CD8-positive, alpha-beta memory T cell (primary cell): ENCODE measurements at places on chromosomes 16 and 17. TPM values are rescaled to one million over a fixed set of nuclear protein-coding genes. Genes with fewer than 3 reads are reported as not detected.
A peak's percentile ranks its signal among the peaks of the same experiment; 100 is the strongest.

- DNase-seq = no peak
Observed at GRCh38 chr17:36550491-36551417, 6.0 kb downstream of the GGNBP2 start.

The KRT31 gene
- not detected for polyA plus RNA-seq

- DNase-seq = no peak
Observed at GRCh38 chr17:77527409-77527808, 386.6 kb downstream of the SEC14L1 start.

GRCh38 chr17:10316801-10317542, 55.8 kb downstream of the MYH13 start:
- peak; percentile 14 for DNase-seq

- DNase-seq = peak; percentile 77
Observed at GRCh38 chr17:38701504-38702165, 3.4 kb upstream of the MLLT6 start.

DNA sequence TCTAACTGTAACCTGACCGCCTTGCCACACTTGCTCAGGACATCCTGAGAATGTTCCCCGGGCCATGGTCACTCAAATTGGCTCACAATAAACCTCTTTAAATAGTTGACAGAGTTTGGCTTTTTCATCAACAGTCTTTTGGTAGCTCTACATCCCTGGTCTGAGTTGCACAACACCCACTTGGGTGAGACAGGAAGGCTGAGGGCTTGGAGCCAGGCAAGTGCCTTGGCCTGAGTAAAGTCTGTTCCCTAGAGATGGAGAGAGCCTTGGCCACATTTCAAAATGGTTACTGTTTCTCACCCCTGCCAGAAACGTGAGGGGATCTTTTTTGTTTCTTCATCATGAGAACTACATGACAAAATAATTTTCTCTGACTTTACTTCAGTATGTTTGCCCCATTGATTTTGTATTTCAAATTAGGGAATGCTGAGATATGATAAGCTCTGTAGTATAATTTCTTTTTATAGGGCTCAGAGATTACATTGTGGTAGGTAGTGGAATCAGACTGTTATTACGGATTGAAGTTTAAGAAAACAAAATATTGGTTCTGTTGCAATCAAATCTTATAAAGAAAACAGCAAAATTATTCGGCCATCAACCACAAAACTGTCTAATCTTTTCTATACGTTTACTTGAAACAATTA, 53.9 kb upstream of the NETO2 start:
- no peak for DNase-seq

The SHBG gene
- not detected for polyA plus RNA-seq

- DNase-seq = no peak
Observed at GRCh38 chr17:80071116-80071841, 30.1 kb upstream of the GAA start.

DNA sequence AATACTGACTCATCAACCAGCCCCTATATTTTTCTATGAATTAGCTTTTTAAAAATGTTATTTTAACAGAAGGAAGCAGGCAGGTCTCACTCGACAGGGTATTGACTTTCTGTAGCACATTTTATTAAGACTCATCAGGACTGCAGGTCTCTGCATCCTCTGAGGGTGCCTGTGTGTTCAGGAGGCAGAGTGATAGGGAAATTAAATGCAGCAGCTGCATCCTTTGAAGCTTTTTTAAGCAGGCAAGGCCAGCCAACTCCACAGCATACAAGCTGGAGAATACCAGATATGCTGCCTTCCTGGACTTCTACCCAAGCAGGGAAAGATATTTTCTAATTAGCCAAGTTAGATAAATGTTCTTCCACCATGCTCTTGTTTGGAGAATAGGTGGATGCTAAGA, 124.9 kb downstream of the WSCD1 start:
- DNase-seq = no peak

- DNase-seq = no peak
Observed at GRCh38 chr17:74024871-74025531, 178.5 kb upstream of the RPL38 start.

DNA sequence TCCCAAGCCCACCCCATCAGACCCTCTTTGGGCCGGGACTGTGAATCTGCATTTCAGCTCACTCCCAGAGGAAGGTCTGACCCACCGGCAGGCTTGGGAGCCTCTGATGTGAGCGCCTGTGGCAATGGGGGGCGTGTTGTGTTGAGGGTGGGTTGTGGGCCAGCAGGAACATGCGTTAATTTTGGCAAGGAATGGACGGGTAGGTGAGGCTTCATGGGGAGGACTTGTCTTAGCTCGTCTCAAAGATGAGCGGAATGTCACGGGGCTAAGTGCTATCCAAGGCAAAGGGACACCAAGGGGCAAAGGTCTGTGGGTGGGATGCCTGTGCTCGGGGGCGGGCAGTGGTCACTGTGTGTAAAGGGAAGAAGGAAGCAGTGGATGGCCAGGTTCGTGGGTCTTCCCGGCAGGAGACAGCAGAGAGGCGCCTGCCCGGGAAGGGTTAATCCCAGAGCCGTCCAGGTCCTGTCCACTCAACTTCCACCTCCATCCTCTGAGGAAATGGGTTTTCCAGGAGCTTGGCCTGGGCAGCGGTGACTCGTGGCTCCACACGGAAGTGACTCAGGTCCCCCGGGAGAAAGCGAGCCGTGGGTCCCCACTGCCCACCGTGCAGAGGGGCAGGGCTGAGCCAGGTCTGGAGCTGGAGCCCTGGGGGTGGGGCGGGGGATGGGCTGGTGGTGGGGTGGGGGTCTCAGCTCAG, 17.4 kb downstream of the ADGRG1 start:
- no peak for DNase-seq

DNA sequence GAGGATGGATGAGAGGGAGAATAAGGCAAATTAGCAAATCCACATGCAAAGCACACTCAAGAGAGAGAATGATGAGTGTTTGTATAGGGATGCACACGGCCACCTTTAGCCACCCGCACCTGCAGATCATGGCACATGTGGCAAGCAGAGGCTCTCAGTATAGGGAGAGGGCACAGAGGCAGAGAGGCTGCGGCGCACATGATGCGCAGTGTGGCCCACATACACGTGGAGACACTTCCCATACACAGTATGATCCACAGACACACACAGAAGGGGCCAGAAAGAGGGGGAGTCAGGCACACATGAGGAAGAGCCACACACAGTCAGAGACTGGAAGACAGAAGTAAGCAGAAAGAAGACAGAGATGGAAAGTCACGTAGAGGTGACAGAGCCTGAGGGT, 6.5 kb upstream of the CHD3 start:
- DNase-seq = no peak

GRCh38 chr17:35778641-35779196, 16.7 kb downstream of the MMP28 start:
- no peak for DNase-seq

DNA sequence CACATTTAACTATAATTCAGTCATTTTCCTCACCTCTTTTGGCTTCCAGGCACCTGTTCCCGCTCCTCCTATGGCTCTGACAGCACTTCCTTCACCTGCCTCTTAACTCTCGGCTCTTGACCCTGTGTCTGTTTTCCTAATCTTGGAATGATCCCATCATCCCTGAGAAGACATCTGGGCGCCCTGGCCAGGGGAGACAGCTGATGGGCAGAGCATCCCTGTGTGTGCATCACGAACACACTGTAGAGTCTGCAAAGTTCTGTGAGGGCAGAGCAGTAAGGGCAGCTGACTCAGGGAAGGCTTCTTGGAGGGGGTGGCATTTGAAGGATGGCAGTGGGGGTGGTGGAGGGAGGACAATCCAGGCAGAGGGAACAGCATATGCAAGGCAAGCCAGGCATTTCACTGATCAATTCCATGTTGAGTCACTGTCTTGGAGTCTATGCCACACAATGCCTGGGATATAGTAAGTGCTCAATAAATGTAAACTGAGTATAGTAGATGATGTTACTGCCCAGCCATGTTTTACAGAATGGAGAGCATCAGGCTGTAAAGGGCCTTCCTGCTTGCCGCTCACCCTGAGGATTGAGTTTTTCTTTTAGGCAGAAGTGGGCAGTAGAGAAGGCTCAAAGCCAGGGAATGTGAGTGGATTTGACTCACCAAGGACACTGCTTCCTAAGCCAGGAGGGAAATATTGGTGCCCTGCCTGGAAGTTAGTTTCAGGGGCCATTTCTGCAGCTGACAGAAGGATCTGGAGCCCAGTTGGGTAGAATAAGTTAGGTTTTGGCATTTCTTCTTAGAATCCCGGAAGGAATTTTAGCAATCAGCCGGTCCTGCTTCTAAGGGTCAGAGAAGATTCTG, 5.8 kb upstream of the RAB11FIP4 start:
- DNase-seq = no peak

The TMEM88 gene
- polyA plus RNA-seq = not detected

The CYB5B gene
- 115 TPM for polyA plus RNA-seq

The MYO18A gene
- polyA plus RNA-seq = 39.7 TPM

- no peak for DNase-seq
Observed at GRCh38 chr16:74035816-74036215, 260.8 kb upstream of the PSMD7 start.

DNA sequence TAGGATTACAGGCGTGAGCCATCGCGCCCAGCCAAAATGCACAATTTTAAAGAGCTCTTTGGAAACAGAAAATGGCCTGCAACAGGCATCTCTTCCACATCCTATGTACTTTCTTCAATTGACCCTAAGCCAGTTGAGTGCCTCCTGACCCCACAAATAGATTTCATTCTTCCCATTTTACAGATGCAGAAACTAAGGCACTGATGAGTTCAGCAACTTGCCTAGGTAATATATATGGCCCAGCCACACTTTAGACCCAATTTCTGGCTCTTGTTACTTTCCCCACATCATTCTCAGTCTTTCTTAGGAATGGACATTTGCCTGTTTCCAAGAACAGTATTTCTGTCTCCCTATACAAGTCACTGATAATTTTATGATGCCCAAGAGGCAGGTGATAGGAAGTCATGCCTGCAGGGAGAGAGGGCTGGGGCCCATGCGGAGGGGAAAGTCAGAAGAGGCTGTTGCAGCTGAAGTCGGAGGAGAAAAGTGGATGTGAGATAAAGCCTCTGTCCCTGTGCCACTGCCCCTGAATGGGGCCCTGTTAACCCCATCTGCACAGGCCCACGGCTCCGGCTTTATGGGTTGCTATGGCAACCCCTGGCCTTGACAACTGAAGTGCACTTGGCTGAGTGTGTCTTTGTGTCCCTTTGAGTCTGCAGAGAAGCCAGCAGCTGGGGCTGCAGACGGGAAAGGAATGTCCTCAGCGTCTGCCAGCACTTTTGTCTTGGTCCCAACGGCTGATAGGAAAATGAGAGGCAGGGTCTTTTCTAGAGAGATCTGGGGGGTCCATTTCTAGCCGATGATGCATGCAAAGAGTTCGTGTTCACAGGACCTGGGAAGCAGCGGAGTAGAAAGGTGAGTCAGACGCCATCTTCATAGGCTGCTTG, 45.9 kb downstream of the ABAT start:
- no peak for DNase-seq

- DNase-seq = no peak
Observed at GRCh38 chr16:27918755-27919154, 144.8 kb downstream of the GSG1L start.

The ANKFN1 gene
- polyA plus RNA-seq = not detected

- no peak for DNase-seq
Observed at GRCh38 chr17:37299257-37299980, 76.4 kb upstream of the C17orf78 start.

The RTN4RL1 gene
- polyA plus RNA-seq = 0.32 TPM

The SLFN14 gene
- polyA plus RNA-seq = 0.13 TPM

The CRISPLD2 gene
- 0.05 TPM for polyA plus RNA-seq

- DNase-seq = no peak
Observed at GRCh38 chr16:89013692-89014402, 36.8 kb upstream of the CBFA2T3 start.

The ZNF423 gene
- not detected for polyA plus RNA-seq

DNA sequence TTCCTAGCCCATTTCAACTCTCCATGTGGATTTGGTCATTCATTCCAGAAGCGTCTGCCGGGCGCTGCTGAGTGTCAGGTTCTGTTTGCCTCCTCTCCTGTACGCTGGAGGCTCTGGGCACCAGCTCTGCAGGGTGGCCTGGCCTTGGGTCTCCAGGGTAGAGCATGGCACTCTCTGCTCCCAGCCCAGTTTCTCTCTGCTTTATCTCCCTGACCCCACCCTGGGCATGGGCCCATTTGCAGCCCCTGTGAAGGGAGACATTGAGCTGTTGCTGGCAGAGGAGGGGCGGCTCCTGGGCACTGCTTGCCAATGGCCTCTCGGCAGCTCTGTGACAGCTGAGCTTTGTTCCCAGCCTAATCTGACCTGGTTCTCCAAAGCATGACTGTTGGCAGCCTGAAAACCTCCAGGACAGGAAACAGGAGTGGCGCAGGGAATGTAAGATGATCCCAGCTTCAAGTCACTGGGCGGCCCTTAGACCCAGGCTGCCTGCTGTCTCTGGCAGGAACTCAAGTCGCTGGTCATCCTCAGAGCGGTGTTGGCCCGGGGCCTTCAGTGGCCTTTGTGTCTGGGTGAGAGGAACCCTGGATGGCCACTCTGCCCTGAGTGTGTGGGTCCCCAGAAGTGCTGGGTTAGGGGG, 146.8 kb downstream of the SEC14L1 start:
- DNase-seq = no peak

DNA sequence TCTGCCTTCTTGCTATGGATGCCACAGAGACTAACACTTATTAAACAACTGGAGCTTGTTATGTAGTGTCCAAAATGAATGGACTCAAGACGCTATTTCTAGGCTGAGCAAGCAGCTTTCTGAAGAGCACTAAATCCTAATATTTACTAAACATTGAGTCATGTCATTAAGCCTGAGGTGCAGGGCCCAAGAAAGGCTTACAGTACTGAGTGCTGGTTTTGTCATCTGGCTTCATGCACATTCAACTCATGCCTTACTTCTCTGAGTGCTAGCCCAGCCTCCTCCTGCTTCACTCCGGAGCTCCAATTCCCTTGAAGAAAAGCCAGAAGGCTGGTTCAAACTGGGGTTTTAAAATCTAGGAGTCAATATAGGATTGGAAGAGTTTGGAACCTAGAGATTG, 363.3 kb upstream of the CDH5 start:
- no peak for DNase-seq

DNA sequence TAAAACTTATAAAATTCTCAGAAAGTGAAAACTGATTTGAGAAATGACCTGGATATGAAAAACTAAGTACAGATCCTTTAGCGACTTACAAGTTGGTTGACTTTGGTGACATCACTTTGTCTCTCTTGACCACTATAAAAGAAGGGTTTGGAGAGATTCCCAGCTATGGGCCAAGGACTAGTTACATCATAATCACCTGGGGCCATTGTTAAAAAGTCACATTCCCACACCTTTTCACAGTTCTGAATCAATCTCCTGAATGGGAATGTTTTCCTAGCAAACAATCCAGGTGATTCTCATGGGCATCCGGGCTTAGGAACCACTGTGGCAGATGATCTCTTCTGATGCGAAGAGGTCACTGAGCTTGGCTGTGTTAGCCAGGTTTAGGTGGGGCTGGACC, 620 bp upstream of the VWA3A start:
- DNase-seq = no peak

- DNase-seq = peak; percentile 62
Observed at GRCh38 chr16:19696328-19696727, 21.7 kb downstream of the KNOP1 start.

The CRK gene
- 24.6 TPM for polyA plus RNA-seq

DNA sequence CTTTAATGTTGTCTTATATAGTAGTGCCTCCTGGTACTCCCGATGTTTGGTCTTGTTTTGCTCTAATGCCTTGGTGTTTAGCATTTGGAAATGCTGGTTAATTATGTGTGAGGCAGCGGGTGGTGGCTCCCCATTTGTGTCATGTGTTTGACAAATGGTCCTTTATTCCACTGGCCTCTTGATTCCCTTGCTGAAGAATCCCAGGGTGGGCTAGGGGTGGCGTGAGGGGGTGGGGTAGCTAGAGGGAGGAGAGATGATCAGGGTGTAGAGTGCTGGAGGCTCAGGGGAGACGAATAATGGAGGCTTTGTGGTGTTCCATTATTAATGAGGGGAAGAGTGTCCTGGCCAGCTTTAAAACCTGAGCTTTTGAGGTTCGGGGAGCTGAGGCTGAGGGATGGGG, 5.4 kb downstream of the DYNLL2 start:
- no peak for DNase-seq

The KCNJ12 gene
- not detected for polyA plus RNA-seq
